Mesenchymal stem cell (in vitro differentiated cells and primary cell): ENCODE measurements at places on chromosomes 3 and 15.

DNA sequence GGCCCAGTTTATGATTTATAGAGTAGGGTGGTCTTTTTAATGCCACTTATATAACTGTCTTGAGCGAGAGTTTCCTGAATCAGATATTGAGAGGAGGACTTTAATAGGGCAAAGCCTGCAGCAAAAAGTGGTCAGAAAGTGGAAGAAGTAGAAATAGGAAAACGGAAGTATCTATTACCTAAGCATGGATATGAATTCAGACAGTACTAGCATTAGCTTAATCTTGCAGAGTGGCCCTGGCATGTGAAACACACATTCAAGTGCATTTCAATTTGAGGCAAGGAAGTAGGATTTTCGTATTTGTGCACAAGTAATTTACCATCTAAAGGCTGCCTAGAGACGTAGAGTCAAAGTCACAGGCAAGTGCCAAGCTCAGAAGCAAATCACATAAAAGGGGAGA is 622.3 kb downstream of the DIPK2A start:
- DNase-seq: no peak

GRCh38 chr15:79401301-79401700 is 30.8 kb upstream of the MINAR1 start:
- no peak for DNase-seq

DNA sequence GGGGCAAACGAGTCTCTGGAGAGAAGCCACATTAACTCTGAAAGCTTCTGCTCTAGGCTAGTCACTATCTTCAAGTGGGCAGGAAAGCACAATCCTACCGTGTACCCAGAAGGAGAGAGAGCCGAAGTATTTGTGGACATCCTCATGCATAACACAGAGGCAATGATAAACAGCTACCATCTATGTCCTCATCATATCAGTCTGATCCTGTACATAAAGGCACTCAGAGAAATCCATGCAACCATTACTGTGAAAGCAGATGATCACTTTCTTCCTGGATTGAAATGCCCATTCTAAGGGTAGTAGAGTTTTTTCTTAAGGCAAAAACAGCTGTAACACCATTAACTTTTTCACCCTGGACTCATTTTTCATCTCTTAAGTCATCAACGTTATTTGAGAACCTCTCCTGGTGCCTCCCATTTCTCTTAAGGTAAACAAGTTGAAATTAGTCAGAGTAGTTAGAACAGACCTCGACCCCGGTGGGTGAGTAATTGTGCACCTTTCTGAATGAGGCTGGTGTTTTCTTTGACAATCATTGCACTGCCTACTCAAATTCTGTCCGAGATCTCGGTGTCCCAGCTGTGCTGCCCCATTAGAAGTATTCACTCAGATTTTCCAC is 327.4 kb downstream of the SHQ1 start:
- peak; percentile 46 for DNase-seq

DNA sequence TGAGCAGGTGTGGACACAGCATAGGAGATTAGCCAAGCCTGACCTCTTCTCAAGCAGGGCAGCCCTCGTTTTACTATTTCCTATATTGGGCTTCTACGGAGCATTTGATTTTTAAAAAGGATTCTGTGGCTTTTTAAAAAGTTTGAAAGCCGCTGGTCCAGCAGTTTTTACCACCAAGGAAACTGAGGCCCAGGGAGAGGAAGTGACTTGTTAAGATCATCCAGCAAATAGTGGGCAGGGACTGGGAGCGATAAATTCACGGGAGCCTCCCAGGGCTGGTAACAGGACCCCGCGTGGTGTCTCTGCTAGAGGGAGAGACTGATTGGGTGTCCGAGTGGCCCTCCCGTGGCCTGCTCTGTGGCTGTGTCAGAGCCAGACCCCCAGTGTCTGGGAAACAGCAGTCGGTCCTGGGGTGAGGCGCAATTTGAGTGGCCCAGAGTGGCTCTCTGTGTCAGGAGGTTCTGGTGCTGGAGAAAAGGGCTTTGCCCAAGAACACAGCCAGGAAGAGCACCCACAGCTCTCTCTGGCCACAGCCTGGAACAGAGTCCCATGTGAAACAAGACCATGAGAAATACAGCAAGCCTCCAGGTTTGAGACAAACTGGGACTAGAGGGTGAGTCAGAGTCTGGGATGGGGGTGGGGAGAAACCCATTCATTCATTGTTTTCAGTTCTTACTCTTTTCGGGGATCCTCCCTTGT is 4.2 kb downstream of the FURIN start:
- peak; percentile 90 for DNase-seq

- peak; percentile 76 for DNase-seq
These were observed 101.2 kb upstream of the MEX3B start for GRCh38 chr15:82146990-82147461.

- DNase-seq: peak; percentile 60
These were observed 56.6 kb downstream of the CBLB start for GRCh38 chr3:105812194-105812586.

GRCh38 chr3:124351430-124352148 is 359.7 kb upstream of the ROPN1 start:
- peak; percentile 66 for DNase-seq

DNA sequence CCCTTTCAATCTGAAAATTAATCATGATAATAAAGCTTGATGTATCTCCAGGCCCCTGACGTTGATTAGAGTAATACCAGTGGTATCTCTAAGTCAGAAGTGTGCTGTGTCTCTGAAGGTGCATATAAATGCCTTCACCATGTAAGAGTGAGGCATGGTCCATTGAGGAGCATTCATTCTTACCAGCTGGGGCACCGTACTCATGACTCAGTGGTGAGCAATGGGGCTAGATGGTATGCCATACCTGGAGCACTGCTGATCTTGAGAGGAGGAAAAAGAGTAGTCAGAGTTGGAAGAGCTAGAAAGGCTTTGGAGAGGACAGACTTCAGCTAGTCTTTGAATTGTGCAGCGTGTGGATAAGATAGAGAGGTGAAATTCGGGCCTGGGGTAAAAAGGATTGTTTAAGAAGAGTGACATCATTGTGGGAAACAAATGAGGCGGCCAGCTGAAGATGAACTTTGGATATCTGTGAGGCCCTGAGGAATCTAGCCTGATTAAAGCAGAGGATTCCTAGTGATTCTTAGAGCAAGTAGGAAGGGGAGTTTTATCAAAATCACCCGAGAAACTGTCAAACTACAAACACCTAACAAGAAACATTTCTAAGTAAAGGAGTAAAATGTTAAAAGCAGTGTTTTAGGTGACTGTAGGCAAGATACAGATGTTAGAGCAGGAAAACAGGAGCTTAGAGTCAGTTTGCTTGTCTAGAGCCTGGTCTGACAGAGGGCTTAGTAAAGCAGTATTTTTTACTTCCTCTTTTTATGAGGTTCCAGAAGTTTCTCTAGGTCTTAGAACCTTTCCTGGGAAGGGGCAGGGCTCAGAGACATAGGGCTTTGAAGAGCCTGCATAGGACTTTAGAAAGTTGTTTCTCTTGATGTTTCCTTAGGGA is 13.6 kb downstream of the TMOD3 start:
- peak; percentile 33 for DNase-seq

GRCh38 chr3:26307787-26308186 is 314.8 kb upstream of the LRRC3B start:
- DNase-seq: no peak

GRCh38 chr3:71423151-71423906 is 160.2 kb downstream of the FOXP1 start:
- DNase-seq: no peak

GRCh38 chr15:44726568-44727484 is 9.5 kb upstream of the TRIM69 start:
- DNase-seq: peak; percentile 96

DNA sequence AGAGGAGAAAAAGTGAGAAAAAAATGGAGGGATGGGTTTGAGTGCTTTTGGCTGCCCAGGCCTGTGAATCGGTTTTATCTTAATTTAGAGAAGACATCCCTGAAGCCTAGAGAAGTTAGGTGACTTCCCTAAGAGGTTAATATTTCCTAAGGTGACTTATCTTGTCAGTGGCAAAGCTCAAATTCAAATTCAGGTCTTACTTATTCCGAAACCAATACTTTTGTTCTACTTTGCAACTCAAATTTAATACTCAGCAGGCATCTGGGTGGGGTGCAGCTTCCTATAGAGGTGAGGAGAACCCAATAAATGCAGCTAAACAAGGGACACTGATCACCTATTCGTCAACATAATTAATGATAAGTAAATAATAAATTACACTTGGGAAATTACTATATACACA is 54.9 kb upstream of the MYRIP start:
- DNase-seq: no peak

- DNase-seq: no peak
These were observed 30.9 kb upstream of the TKT start for GRCh38 chr3:53286727-53287126.

GRCh38 chr3:158451405-158452055 is 119.5 kb upstream of the MLF1 start:
- DNase-seq: no peak

GRCh38 chr15:83410532-83410931 is 36.6 kb upstream of the SH3GL3 start:
- DNase-seq: no peak

GRCh38 chr3:175015056-175015635 is 156.0 kb downstream of the NAALADL2 start:
- DNase-seq: no peak
